ENCODE measurements at places on chromosomes 2 and 18.
A peak's percentile ranks its signal among the peaks of the same experiment; 100 is the strongest.

GRCh38 chr2:218406949-218407618 lies 7.4 kb downstream of the CTDSP1 start:
- no peak for DNase-seq

- DNase-seq: no peak
Observed at GRCh38 chr2:215360596-215360995, 48.7 kb downstream of the ATIC start.

DNA sequence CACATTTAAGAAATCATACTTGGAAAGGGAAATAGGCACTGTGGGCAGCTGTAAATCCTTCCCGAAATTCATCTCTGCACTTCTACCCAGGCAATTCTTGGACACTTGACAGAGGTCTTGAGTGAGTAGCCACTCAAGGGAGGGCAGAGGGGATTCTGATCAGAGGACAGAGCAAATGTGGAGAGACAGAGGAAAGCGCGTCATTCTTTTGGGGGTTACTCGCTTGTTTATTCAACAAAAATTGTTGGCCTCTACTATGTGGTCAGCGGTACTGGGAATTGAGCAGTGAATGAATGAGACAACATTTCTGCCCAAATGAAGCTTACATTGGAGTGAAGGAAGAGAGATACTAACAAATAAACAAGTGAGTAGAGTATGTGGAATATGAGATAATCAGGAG lies 41.4 kb upstream of the YES1 start:
- DNase-seq: no peak

GRCh38 chr18:7601936-7602335 lies 34.8 kb downstream of the PTPRM start:
- DNase-seq: no peak

DNA sequence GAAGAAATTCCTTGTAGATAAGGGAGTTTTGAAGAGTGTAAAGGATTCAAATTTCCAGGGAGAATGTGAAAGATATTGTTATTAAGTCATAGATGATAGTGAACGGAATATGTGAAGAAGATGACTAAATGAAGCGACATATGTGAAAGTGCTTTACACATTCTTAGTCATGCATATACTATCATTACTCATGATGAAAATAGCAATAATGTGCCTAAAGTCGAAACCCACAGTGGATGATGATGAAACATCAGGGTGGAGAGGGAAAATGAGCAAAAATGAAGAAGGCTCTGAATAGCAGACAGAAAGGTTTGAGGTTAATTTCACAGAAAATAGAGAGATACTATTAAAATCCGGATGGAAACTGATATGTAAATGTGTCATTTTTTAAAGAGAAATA lies 1237.1 kb downstream of the LRP1B start:
- no peak for DNase-seq

DNA sequence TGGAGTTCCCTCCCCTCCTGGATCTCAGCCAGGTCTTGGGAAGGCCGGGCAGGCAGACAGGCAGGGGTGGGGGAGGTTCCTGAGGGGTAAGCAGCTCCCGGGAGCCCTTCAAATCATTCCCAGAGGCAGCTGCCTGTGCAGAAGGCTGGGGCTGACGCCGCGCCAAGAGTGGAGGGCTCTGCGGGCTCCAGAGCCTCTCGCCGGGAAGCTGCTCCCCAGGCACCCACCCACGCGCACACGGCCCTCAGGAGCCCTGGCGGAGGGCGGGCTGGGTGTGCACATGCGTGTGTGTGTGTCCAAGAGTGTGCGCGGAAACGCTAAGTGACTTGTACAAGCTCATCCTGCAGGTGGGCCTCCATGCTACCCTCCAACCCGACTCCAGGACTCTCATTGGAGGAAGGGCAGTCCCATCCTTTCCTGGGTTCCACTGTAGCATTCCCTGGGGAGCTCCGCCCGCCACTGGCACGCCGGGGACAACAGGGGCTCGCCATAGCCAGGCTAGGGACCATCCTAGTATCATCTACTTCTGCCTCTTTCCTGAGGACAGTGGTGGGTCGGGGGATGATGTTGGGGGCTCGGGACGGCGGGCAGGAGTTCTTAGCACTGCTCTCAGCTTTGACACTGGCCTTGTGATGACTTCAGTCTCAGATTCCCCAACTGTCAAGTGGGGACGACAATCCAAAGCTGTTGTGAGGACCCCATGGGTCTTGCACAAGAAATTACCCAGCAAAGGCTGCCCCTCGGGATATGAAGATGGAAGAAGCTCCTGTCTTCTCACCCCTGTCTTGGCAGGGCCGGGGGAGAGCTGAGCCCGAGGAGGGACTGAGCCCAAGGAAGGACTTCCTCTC lies 50.3 kb downstream of the INHBB start:
- DNase-seq: no peak

- DNase-seq: no peak
Observed at GRCh38 chr2:26712486-26713465, 20.3 kb downstream of the KCNK3 start.

GRCh38 chr2:83899271-83899670 lies 559.8 kb downstream of the SUCLG1 start:
- no peak for DNase-seq

DNA sequence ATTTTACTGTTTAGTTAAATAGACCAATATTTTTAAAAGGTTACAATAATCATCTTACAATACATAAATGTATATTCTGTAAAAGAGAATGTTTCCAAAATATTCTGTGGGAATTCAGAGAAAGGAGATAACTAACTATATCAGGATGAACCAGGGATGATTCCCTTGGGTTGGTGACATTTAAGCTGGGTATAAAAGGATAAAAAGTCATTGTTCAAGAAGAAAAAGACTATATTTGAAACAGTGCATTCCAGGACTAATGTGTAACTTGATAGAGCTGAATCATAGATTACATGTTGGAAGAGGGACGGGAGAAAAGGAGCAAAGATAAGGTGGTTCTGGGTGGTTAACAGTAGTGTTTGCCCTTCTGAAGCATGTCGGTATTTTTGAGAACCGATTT lies 10.1 kb downstream of the RASGRP3 start:
- DNase-seq: no peak

DNA sequence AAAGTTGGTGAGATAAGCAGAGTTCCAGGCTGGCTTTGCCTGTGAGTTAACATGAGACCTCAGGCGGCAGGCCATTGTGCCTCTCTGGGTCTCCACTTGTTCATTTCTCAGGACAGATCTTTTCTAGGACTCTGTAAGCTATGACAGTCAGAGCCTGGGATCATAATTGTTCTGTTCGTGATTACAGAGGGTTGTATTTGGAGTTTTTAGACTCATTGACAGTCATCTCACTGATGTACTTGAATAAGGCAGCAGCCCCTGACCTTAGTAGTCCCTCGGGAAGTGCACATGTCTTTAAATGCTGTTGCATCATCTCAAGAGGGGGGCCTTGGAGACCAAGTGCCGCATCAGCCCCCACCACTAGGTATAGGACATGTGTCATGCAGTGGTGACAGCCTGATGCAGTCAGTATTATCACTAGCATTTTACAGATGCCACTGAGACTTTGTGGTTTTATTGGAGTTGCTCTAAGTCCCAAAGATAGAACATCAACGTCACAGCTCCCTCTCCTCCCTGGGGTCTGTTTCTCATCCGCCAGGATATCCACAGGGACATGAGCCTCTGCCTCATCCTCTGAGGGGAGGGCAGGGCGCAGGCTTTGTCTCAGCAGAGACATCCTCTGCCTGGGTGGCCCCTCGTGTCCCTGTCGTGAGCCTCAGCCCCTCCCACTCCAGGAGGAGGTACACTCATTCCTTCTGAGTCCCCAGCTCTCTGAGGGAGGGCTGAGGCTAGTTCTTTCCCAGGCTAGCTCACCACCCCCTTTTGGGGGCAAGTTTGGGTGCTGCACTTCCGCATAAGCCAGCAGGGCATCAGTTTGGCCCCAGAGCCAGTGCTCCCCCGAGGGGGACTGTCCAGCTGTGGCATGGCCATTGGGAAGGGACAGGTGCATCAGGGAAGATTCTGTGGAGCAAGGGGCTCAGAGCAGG lies 14.1 kb downstream of the GLI2 start:
- DNase-seq: no peak

DNA sequence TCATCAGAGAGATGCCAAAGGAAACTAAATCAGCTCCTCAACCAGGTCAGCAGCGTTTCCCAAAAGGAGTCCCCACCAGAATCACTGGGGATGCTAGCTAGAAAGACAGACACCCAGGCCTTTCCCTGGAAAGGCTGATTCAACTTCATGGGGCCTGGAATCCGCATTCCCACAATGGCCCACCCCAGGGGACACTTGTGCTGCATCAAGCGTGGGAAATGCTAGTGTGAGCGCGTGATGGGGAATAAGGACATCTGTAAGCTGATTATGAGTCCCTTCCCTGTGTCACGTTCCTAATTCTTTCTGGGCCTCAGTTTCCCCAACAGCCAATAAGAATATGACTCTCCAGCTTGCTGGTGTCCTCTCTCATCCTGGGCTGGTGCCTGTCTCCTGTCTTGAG lies 2.2 kb upstream of the WNT10A start:
- no peak for DNase-seq

DNA sequence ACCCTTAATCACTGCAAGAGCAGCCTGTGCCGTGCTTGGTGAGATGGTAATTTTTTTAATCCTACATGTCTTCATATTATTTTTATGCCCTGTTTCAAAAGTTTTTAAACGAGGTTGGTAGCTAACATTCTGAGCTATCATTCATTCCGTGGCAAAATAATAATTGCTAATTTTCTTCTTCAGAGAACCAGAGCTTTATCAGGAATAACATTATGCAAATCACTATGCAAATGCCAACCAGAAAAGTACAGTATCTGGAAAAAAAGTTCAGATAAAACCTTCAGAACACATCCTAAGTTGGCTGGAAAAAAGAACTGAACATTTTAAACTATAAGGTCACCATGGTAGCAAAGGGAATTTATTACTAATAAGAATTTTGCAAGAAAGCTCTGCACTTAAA lies 165.1 kb upstream of the NABP1 start:
- no peak for DNase-seq

GRCh38 chr2:39335930-39336329 lies 92.2 kb upstream of the CDKL4 start:
- DNase-seq: no peak

DNA sequence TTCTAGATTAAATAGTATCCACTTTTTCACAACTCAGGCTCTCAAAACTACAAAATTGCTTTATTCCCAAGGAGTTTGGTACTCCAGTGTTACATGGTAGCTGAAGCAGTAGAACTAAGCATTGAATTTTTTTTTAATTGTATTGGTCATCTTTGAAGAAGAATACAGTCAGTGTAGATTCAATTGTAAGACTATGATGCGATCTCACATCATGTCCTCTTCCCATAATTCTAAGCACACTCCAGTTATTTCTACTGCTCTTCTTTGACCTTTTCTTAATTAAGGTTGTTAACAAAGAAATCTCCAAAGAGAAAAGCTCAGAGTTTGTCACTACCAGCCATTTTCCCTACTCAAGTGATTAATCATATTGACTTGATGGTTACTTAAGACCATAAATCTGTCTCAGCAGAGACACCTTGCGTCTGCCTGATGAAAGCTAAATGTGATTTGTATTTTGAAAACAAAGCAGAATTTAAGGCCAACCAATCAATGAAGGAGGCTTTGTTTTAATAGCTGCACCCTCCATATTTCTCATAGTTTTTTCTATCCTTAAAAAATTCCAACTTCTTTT lies 130.2 kb downstream of the DTNA start:
- DNase-seq: no peak

- DNase-seq: peak; percentile 78
Observed at GRCh38 chr2:111135910-111136297, 15.2 kb downstream of the BCL2L11 start.

- no peak for DNase-seq
Observed at GRCh38 chr2:102062802-102063201, 71.0 kb downstream of the IL1R2 start.

DNA sequence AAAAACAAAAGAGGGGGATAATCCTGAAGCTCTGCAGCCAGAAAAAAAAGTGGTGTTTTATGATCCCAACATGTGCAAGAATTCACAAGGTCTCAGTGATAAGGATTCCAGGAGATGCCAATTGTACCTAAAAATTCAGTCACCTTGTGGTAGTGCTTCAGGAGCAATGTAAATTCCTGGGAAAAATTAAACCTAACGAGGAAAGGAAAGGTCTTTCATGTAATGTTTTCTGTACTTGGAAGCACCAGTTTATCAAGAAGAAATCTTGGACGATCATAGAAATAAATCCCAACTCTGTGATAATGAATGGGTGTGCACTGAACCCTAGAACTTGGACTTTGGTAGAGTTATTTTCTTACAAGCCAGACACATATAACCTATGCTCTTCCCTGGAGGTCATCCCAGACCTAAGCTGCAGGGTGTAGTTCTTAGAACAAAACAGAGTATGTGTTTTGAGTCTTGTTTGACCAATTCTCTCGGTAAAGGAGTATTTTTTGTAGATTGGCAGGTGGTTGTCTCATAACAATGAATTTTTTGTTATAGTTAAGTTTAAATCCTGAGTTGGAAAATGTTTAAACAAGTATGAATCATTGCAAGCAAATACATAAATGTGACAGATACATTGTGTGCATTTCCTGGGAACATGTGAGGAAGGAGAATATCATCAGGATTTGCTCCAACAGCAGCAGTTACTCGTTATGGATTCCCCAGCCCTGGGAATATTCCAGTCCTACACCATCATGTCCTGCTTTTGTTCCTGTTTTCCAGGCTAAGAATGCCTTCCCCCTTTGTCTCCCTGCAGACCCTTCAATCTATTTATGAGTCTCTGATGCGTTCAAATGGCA lies 224.6 kb downstream of the NAPG start:
- DNase-seq: no peak

DNA sequence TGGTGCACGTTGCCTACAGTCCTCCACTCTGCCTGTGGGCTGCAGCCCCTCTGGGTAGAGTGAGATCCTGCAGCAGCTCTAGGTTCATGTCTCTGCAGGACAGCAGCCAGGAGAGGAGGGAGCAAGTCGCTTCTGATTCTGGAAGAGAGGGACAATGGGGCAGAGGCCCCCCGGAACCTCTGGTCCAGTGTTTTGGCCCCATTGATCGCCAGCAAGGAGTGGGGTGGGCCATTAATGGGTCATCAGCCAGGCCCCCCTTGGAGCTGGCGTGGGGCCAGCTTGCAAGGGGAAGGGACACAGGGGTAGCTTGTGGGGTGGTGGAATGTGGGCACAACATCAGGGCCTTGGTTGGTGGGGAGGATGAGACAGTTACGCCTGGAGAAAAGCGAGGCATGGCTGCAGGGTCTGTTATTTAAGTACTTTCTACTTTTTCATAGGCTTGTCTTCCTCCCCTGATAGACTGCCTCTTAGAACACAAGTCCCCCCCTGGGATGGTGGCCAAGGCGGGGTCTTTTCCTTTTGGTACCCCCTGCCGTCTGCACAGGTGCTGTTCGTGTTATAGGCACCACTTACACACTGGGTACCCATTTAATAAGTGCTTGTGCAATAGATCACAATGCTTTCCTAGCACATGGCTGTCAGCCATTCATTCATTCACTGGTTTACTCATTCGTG lies 44.6 kb downstream of the INHBB start:
- DNase-seq: no peak

- no peak for DNase-seq
Observed at GRCh38 chr18:12904012-12904516, 20.0 kb upstream of the PTPN2 start.

GRCh38 chr18:21303445-21303844 lies 61.4 kb downstream of the GREB1L start:
- DNase-seq: no peak

DNA sequence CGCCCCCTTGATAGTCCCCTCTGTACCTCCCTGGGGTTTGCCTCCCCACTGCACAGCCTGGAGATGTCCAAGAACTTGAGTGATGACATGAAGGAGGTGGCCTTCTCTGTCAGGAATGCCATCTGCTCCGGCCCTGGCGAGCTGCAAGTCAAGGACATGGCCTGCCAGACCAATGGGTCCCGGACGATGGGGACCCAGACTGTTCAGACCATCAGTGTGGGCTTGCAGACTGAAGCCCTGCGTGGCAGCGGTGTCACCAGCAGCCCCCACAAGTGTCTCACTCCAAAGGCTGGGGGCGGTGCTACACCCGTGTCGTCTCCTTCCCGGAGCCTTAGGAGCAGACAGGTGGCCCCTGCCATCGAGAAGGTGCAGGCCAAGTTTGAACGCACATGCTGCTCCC lies 119.9 kb downstream of the MTCL1 start:
- DNase-seq: no peak

Measured in astrocyte of the cerebellum (primary cell).